Activated T-helper 9 cell treated with anti-CD3 and anti-CD28 coated beads, Interleukin-2, amount 50 U/mL, for 16 hours (primary cell): ENCODE measurements at places on chromosomes 4 and X.

DNA sequence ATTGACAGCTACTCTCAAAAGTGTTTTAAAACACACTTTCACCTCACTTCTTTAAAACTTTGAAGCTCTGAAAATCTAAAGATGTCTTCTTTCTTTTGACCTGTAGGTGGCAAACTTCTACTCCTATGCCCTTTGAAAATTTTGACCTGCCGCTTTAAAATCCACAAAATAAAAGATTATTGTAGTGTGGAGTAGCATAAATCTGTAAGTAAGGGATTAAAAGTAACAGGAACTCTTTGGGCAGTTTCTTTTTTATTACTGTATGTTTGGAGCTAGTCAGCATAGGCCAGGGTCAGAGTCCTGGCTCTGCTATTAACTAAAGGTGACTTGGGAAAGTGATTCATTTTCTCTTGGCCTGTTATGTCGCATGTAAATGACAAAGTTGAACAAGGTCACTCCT is 25.5 kb downstream of the BBS12 start:
- no peak for DNase-seq

DNA sequence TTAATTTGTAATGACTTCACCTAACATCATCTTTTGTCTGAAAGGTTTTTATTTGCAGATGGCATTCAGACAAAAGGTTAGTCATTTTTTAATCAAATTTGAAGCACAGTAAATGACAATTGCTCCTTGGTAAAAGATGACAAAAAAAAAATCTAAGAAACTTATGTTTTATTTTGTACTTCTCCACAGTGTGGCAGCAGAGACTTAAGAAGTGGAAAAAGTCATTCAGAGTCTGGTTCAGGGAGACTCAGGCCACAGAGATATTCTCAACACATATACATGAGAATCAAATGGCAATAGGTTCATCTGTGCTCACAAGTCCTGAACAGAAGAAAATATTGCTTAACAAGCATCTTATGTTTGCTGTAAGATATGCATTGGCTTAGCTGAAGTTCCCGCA is 436.2 kb downstream of the KCNIP4 start:
- DNase-seq = no peak

DNA sequence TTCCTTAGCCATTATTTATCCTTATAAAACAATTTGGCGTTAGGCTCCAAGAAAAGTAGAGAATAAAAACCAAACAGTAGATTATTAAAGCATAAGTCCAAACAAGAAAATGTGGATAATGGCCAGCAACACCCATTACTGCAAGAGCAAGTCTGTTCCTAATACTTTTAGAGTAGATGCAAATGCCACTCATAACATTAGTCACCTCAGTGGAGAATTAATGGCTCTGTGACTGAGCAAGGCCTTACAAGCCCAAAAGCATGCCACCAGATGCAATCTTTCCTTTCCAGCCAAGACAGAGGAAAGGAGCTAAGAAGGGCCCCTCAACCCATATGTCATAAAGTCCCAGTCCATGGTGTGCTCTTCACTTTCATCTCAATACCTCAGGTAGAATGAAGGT is 373.8 kb downstream of the OPHN1 start:
- no peak for DNase-seq

DNA sequence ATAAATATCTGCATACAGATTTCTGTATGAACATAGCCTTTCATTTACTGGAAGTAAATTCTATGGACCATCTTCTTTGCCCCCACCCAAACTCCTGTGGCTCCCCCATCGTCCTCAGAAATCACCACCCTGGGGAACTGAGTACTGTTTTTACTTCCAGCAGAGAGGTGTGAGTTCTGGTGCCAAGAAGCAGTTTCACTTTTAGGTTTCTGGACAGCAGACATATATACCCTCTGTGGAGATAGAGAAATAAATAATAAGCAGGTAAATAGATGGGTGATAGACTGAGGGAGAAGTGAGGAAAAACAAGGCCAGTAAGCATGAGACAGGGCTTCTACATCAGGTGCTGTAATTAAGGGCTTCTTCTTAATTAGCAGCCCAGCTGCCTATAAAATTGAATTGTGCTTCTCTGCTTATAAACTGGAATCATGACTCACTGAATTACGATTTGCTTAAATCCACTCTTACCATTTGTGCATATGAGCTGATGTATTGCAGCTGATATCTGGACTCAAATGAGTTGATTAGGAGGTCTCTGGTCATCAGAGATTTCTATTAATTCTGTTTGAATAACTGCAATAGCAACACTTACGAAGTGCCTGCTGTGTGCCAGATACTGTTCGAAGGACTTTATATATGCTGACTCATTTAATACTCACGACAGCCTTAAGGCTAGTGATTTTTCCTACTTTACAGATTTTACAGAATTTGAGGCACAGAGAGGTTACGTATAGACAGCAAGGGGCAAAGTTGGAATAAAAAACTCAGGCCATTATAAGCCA is 60.8 kb upstream of the DHX15 start:
- DNase-seq = no peak
